Stimulated activated CD8-positive, alpha-beta memory T cell treated with anti-CD3 and anti-CD28 coated beads, Interleukin-12 subunit alpha, Interleukin-12 subunit beta, amount 100 ng/mL, for 4 hours (primary cell): ENCODE measurements at places on chromosomes 6 and 20.

DNA sequence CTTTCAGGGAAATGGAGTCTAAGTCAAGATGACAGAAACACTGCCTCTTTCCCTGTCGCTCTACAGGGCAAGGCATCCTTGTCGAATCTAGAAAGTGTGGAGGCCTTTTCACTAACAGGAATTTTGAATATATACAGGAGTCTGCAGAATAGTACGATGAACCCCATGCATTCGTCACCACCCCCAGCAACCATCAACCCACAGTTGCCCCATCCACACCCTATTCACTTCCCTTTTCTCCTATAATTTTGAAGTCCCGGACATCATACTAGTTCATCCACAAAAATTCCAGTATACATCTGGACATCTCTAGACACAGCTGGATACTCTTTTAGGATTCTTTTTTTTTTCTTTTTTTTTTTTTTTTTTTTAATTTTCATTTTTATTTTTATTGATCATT lies 80.7 kb upstream of the RIN2 start:
- no peak for DNase-seq

- DNase-seq: no peak
Observed at GRCh38 chr20:33209789-33210188, 7.4 kb upstream of the BPIFA3 start.

DNA sequence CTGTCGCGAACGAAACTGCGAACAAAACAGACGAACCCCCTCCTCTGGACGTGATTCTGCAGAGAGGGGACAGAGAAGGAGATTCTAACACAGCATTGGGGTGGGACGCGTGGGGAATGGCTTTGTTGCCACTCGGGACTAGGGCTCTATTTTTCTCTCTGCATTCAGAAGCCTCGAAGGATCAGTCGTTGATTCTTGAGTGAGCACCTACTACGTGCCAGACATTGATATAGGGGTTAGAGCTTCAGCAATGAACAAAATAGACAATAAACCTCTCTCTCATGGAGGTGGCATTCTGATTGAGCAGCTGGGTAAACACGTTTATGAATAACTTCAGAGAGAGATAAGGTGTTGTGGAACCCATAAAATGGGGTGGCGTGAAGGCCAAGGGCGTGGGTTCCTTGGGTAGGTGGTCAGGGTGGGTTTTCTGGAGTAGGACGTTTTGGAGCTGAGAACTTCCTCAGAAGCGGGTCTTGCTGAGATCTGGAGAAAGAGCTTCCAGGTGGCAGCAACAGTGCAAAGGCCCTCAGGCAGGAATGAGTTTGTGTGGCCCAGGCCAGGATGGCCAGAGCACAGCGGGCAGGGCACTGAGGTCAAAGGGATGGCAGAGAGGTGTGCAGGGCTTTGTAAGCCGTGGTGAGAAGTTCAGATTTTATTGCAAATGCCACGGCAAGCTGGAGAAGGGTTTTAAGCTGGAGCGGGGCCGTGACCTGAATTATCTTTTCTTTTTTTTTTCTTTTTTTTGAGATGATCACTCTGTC lies 884 bp downstream of the SLC2A10 start:
- no peak for DNase-seq

- DNase-seq: no peak
Observed at GRCh38 chr20:59814840-59815340, 118.5 kb downstream of the SYCP2 start.

- no peak for DNase-seq
Observed at GRCh38 chr6:92586236-92586977, 833.0 kb downstream of the EPHA7 start.

GRCh38 chr6:141488488-141488887 lies 644.2 kb upstream of the GJE1 start:
- DNase-seq: no peak

DNA sequence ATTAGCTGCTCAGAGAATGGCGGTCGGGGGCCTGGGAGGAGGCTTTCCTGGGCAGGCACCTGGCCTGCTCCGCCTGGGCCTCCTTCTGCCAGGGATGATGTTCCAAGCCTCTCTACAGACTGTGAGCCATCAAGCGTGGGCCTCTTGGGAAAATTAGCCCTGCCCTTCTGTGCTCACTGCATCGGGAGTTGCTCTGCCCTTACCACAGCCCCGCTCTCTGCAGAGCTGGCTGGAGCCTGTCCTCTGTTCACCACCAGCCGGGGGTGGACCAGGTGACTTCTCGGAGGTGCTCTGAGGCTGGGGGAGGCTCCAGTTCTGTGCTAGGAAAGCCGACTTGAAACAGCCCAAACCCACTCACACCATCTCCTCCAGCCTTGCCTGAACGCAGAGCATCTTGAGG lies 24.2 kb downstream of the MDGA1 start:
- no peak for DNase-seq

GRCh38 chr6:168300975-168301647 lies 18.5 kb downstream of the DACT2 start:
- DNase-seq: no peak

GRCh38 chr6:150689900-150690590 lies 90.4 kb downstream of the PLEKHG1 start:
- no peak for DNase-seq

DNA sequence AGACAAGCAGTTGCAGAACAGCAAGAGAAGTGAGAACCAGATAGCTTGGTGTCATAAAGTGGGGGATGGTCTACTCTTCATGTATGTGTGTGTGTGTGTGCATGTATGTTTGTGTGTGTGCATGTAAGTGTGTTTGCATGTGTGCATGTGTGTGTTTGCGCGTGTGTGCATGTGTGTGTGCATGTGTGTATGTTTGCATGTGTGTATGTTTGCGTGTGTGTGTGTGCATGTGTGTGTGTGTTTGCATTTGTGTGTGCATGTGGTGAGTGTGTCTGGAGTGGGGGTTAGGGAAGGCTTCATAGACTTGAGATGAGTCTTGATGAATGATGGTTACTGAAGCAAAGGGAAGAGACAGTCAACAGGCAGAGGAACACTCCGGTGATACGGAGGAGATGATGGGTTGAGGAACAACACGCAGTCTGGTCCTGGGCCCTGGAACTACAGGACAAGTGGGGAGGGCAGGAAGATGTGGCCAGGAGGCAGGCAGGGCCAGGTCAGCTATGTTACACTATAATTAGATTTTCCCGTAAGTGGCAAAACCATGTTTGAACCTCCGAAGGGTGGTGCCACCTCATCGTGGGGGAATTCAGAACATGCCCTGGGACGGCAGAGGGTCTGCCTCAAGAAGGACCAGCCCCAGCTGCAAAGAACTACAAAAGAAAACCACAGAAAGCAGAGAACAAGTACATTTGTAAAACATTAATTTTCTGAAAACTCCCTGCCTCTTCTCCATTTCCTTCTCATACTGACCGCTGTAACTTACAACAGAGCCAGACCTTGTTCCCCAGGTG lies 38.7 kb upstream of the PDE10A start:
- DNase-seq: no peak

GRCh38 chr6:4323322-4323721 lies 187.9 kb upstream of the ECI2 start:
- DNase-seq: no peak

GRCh38 chr20:16474363-16474762 lies 98.9 kb downstream of the KIF16B start:
- DNase-seq: no peak

GRCh38 chr6:129895692-129896091 lies 34.6 kb upstream of the TMEM244 start:
- DNase-seq: no peak

- no peak for DNase-seq
Observed at GRCh38 chr20:35395728-35396127, 16.0 kb downstream of the UQCC1 start.

- no peak for DNase-seq
Observed at GRCh38 chr6:106688177-106688951, 59.0 kb downstream of the QRSL1 start.

DNA sequence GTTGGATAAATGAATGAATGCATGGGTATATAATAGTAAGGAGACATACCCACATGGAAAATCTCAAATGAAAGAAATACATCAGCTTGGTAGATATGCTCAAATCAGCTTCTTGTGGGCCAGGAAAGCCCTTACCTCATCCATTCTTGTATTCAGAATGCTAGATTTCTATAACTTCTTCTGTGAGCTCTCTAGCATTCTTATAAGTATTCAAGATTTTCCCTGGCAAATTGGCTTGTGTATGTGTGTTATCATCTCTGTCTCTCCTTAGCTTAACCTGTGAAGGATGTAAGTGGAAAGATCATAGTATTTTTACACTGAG lies 100.8 kb downstream of the OR2B2 start:
- no peak for DNase-seq

DNA sequence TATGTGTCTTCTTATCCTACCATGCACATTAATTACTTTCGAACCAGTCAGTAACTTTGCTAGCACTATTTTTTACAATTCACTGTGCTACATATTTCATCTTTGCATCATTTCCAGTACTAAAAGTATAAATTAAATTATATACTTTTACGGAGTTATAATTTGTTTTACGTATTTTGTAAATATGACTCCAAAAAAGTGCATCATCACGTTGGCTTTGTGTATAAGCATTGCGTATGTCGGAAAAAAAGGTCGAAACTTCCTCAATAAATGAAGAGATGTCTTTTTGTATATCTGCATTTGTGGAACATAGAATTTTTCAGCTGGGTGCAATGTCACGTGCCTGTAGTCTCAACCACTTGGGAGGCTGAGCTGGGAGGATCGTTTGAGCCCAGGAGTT lies 52.0 kb downstream of the USP49 start:
- DNase-seq: no peak

DNA sequence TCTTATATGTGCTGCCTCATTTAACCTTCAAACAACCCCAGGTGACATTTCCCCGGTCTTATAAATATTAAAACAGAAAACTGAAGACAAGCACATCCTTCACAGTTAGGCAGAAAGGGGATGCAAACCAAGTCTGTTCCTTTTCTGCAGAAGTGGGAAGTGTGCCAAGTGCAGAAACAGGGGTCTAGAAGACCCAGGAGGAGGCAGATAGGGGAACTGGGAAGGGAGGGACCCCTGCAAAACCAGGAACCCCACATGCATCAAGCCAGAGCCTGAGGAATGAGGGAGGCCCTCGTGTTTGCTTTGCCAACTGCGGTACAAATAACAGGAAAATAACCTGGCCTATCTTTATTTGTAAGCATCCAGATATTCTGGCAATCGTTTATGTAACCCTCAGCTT lies 17.0 kb upstream of the CST3 start:
- no peak for DNase-seq

DNA sequence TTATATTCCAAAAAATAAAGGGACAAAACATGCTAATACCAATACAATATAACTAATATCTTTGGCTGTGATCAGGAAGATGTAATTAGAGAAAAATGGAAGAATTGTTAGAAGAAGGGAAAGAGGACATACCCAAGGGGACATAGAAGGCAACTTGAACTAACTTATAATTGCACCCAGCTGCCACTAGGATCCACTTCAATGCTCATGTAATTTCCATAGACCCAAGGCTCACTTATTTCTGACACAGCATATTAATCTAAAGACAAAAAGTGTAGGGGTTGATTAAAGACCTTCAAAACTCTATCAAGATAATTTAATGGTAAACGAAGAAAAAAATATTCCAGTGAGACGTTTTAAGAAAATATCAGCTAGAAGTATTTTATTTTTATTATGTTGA lies 396.0 kb upstream of the ADGRB3 start:
- DNase-seq: no peak

- no peak for DNase-seq
Observed at GRCh38 chr6:137045222-137045789, 541 bp upstream of the IL20RA start.

- no peak for DNase-seq
Observed at GRCh38 chr6:163659803-163660202, 245.3 kb downstream of the QKI start.

DNA sequence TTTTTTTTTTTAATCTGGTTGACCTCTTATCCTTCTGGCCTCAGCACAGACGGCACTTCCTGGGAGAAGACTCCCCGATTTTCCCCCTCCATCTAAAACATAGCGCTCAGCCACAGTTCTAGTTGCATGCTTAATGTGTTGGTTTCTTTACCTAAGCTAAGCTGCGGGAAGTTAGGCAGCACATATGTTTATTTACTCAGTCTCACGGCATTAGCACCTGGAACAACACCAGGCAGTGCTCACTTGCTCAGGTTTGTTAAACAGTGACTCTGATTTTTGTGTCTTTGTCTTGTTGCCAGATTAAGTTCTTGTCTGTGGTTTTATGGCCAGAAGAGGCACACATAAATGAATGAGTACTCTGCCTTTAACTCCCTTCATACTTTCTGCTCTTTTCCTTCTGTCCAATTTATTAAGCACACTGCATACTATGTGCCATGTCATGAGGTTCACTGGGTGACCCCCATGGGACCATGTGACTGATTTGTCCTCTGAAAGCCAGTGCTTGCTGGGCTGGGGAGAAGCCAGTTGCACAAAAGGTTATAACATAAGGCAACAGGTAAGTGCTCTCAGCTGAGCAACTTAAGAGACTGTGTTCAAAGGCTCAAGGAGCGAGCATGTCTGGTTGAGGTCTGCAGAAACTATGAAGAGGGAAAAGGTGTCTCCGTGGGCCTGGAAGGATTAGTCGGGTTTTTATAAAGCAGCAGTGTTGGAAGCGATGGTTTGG lies 93.6 kb downstream of the RPP40 start:
- DNase-seq: no peak

GRCh38 chr20:41170386-41171105 lies 33.2 kb downstream of the PLCG1 start:
- DNase-seq: no peak

GRCh38 chr6:37042150-37042549 lies 36.7 kb downstream of the FGD2 start:
- DNase-seq: no peak

- no peak for DNase-seq
Observed at GRCh38 chr20:9255171-9255570, 186.3 kb downstream of the PLCB4 start.

GRCh38 chr6:152458648-152459644 lies 178.2 kb downstream of the SYNE1 start:
- DNase-seq: no peak

DNA sequence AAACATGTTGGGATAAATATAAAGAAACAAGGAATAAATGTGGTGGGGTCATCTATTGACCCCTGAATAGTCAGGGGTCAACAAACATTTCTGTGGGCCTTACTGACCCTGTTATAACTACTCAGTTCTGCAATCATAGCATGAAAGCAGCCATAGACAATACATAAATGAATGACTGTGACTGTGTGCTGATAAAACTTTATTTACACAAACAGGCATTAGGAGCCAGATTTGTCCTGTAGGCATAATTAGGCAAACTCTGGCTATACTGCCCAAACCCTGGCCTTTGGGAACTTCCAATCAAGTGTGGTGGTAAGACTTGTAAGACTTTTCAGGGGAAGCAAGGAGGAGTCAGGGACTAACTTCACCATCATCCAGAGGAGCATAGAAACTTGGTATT lies 222.7 kb downstream of the KHDC1L start:
- no peak for DNase-seq

GRCh38 chr20:15986690-15987089 lies 586.6 kb downstream of the KIF16B start:
- no peak for DNase-seq
